Activated naive CD4-positive, alpha-beta T cell treated with anti-CD3 and anti-CD28 coated beads for 36 hours (primary cell): ENCODE measurements at places on chromosomes 2 and 18. TPM values are rescaled to one million over a fixed set of nuclear protein-coding genes. Genes with fewer than 3 reads are reported as not detected.

- no peak overlapping the region for H3K27ac ChIP-seq
- no peak overlapping the region for H3K4me3 ChIP-seq
- peaks cover 4% of the 10 kb centered on the region for H3K27me3 ChIP-seq
- H3K36me3 ChIP-seq = no peaks in the 10 kb centered on the region
- H3K4me1 ChIP-seq = no peaks in the 10 kb centered on the region
- no peak for DNase-seq
Measured at GRCh38 chr2:222969491-222969890, 82.5 kb upstream of the KCNE4 start.

DNA sequence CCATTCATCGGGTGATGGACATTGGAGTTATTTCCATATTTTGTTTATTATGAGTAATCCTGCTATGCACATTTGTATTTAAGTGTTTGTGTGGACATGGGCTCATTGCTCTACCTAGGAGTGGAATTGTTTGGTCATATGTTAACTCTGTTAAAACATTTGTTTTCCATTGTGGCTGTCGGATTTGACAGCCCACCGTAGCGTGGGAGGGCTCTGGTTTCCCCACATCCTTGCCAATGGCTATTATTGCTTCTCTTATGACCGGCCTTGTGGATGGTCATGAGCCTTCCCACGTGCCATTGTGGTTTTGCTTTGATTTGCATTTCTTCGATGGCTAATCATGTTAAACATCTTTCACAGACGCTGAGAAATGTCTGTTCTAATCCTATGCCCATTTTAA lies 92.0 kb downstream of the ZNF236 start:
- H3K27me3 ChIP-seq = no peaks in the 10 kb centered on the region
- no peak overlapping the region for H3K27ac ChIP-seq
- peaks cover 18% of the 10 kb centered on the region for H3K36me3 ChIP-seq
- no peaks in the 10 kb centered on the region for H3K4me1 ChIP-seq
- H3K4me3 ChIP-seq = no peak overlapping the region

GRCh38 chr2:49291619-49292018 lies 137.3 kb upstream of the FSHR start:
- no peak overlapping the region for H3K4me3 ChIP-seq
- H3K27me3 ChIP-seq = no peaks in the 10 kb centered on the region
- no peaks in the 10 kb centered on the region for H3K36me3 ChIP-seq
- DNase-seq = no peak
- H3K27ac ChIP-seq = no peak overlapping the region
- H3K4me1 ChIP-seq = no peaks in the 10 kb centered on the region

DNA sequence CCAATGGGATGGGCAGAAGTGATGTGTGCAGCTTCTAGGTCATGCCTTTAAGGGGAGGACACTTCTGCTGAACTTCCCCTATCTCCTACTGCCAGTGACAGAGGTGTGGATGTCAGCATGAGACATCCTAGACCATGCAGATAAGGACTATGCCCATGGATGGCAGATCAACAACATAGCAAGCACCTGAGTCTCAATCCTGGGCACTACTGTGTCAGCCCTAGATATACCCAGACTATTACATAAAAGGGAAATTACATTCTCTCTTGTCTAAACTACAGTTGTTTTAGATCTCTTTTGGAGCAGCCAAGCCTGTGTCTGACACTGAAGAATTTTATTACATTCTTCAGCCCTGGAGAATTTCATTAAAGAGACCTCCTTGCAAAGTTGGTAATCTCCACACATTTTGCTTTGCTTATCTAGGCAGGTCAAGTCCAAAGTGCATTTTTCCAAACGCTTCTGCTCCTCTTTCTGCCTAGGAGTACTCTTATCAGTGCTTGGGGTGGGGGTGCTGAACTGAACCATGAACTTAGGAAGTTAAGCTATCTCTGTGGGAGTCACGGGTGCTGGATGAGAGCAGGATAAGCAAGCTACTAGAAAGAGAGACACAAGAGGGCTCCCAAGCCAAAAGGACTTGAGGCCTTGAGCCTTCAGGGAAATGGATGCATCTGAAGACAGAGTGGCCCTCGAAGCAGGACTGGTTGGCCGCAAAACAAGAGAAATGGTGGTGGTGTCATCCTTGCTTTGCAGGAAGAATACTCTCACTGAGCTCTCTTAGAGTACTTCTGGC lies 95.2 kb upstream of the SPRED2 start:
- no peak overlapping the region for H3K4me3 ChIP-seq
- peaks cover 1% of the 10 kb centered on the region for H3K27me3 ChIP-seq
- H3K4me1 ChIP-seq = no peaks in the 10 kb centered on the region
- no peak for DNase-seq

Gene INHA
- total RNA-seq = not detected
